Fibroblast of skin of scalp (primary cell): ENCODE measurements at places on chromosomes 4 and X.

GRCh38 chrX:1496076-1496475 lies 40.9 kb downstream of the P2RY8 start:
- DNase-seq: no peak

GRCh38 chr4:31104577-31104976 lies 384.4 kb downstream of the PCDH7 start:
- DNase-seq: no peak

- DNase-seq: peak; percentile 89
Measured at GRCh38 chrX:103878466-103879122, 46.5 kb upstream of the RAB9B start.

- no peak for DNase-seq
Measured at GRCh38 chr4:165709973-165710526, 163.0 kb upstream of the TLL1 start.

GRCh38 chr4:74891037-74891436 lies 41.9 kb upstream of the PARM1 start:
- DNase-seq: no peak

DNA sequence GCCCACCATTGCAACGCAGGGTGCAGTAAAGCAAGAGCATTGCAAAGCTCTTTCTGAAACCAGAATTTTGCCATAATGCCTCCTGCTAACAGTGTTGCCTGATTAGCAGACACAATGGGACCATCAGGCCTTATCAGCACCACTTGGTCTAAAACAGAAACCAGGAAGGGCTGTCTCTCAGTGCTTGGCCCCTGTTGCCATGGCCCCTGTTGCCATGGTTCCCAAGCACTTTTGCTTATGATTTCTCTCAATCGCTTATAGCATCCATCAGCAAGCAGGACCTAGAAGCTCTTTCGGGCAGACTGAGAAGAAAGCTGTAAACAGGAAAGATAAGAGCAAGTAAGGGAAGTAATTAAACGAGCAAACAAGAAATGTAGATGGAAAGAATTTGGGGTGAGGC lies 36.8 kb downstream of the RTL5 start:
- DNase-seq: no peak

DNA sequence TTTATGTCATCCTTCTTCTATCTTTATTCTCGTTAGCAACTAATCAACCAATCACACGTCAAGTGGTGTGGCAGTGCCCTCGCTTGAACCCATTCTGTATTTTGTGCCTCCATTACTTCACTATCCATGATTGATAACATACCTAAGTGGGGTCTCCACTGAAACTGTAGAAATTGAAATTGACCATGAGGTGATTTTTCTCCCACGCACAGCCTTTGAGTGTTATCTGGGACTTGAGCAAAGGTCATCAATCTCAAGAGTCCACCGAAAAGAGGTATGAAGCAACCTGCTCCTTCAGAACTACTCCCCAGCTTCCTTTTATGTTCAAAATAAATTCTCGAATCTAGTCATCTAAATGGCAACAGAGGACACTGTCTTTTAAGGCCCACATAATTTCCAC lies 111.1 kb downstream of the SCD5 start:
- DNase-seq: no peak

- DNase-seq: peak; percentile 7
Measured at GRCh38 chr4:161929956-161930355, 233.8 kb downstream of the FSTL5 start.

DNA sequence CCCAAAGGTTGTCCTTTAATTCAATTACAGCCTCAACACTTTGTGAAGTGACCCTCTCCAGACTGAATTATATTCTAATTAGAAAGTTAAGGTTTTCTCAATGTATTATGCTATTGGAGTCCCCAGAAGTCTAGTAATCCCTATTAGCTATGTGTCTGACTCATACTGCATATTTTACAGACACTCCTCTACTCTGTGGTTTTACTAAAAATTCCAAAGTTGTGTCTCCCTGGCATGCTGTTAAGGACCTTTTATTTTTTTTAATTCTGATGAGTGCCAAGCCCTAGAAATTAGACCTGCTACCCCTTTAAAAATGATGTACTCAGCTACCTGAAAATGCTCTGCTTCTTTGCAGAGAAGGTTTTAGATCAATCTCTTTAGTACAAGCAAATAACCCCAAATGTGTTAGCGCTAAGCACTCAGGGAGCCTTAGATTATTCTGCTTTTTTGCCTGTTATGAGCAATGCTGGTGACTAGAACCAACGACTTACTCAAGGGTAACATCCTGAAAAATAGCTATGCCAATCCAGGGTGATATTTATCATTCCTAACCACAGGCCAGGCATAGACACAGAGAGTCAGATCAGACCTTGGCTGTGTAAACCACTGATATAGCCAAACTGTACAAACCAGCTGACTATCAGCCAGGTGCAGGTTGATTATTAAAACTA lies 26.1 kb upstream of the CXCL13 start:
- peak; percentile 90 for DNase-seq

DNA sequence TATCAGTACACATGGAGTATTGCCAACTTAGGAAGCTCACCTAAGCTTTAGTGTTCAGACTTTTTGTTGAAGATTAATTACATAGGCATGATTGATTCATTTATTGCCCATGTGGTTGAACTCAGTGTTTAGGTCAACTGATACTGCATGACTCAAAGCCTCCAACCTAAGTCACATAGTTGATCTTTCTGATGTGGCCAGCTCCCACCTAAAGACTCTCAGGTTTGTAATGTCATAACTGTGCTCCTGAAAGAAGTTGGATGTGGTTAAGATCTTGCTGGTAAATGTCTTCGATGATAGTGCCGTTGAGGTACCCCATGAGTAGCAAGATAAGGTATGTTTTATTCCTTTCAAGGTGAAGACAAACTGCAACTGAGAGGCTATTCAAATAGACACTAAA lies 192.5 kb downstream of the EDA start:
- DNase-seq: no peak

- peak; percentile 48 for DNase-seq
Measured at GRCh38 chrX:154714925-154715324, 36.0 kb downstream of the GAB3 start.

GRCh38 chr4:154617820-154618317 lies 5.4 kb upstream of the FGG start:
- DNase-seq: no peak

DNA sequence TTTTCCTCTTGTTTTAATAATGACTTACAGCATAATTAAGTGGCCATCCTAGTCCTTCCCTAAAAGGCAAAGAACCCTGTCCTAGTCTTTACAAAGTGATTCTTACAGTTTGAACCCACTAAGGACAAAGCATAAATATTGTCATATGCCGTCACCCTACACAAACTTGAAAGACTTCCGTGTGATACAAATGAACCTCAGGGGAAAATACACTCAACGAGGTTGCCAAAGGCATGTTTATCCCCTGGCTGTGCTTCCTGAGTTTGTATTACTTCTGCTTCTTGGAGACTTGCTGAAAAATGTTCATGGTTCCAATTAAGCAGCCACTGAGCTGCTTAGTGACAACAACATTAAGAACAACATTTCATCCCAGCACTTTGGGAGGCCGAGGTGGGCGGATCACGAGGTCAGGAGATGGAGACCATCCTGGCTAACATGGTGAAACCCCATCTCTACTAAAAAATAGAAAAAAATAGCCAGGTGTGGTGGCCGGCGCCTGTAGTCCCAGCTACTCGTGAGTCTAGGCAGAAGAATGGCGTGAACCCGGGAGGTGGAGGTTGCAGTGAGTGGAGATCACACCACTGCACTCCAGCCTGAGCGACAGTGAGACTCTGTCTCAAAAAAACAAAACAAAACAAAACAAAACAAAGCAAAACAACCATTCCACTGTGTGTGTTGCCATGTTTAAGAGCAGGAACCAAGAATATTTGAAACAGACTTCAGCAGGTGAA lies 16.2 kb downstream of the RASSF6 start:
- DNase-seq: no peak

DNA sequence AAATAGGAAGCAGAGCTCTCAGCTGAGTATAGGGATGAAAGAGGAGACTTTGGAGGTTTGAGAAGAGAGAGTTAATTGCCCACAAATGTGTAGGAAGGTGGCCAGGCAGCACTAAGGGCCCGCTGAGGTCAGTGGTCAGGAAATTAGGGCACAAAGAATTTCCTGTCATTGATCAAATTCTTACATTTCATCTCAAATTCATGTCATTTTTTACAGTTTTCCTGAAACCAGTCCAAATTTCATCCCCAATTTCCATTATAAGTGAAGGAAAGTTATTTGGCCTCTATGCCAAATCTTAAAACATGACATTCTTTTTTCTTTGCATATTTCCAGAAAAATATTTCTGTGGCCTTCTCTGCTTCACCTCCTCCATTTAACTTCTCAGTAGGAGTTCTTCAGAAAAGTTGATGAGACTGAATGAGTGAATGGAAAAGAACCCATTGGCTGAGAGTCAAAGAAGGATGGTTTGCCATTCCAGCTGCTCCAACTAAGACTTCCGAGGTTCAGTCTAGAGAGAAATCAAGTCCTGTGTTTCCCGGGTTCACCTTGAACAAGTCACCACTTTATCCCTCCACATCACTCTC lies 68.7 kb upstream of the SPRY1 start:
- peak; percentile 47 for DNase-seq

DNA sequence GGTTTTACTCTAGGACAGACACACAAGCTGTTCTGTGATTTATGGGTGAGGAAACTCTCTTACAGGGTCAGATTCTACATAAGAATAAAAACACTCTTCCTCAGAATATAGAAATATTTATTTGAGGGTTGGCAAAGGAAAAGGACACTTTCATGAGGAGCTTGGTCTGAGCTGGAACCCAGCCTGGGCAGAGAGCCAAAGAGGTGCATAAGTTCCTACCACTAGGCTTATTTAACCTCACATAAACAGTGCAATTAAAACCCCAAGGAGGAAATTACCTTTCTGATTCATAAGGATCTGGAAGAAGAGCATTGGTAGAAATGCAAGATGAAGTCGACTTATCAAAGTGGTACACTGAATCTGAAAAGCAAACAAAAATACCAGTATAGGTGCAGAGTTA lies 32.9 kb downstream of the SETD7 start:
- DNase-seq: no peak

- no peak for DNase-seq
Measured at GRCh38 chrX:19897091-19897490, 9.7 kb upstream of the SH3KBP1 start.

- no peak for DNase-seq
Measured at GRCh38 chrX:7399373-7399772, 251.4 kb upstream of the PUDP start.

GRCh38 chrX:122475306-122475705 lies 708.8 kb upstream of the GRIA3 start:
- peak; percentile 2 for DNase-seq

DNA sequence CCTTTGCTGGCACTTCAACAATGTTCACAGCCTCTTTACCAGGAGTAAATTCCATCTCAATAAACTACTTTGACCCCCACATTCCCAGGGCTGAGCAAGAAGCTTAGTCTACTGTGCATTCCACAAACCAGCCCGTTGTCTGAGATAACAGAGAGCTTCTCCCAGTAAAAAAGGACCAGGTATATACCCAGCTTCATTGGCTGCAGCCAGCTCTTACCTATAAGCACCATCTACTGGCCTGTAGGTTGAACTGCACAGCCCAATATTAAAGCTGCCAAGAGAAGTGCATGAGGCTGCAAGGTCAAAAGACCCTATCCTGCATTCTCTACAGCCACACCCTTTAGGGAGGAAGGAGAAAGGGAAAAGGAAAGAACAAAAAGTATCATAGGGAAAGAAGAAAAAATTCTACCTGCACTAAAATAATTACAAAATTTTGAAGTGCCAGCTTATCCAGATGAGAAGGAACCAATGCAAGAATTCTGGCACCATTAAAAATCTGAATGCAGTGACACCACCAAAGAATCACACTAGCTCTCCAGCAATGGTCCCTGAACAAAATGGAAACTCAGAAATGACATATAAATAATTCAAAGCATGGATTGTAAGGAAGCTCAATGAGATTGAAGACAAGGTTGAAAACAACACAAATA lies 45.7 kb upstream of the INTU start:
- DNase-seq: peak; percentile 55

DNA sequence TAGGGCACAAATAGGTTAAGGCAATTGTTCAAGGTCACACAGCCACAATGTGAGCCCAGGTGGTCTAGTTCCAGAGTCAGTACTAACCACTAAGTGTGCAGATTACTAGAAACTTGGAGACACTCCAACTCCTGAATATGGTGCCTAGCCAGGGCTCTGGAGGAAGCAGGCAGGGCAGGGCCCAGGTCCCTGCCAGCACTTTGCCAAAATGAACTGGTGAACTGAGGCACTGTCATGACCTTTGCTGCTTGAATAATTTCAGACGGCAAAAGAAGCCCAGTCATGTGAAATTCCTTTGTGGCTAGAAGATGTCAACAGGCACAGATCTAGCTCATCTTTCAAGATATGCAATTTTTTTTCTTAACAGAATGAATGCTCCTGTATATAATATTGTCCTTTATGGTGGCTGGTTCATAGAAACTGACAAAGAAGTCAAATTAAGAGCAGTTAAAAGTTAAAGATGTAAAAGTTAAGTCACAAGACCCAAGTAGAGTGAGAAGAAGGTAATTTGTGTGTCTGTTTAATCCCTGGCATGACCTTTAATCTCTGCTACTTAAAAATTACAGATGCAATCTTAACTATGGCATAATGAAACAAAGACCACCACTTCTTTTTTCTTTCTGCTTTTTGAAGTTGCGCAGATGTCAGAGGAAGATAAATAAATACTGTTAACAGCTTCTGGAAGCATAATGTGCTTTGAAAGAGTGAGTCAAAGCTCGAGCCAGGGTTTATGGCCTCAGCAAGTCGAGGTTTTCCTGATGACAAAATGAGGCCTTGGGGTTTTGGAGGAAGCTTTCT lies 54.1 kb downstream of the SHROOM3 start:
- DNase-seq: peak; percentile 13

DNA sequence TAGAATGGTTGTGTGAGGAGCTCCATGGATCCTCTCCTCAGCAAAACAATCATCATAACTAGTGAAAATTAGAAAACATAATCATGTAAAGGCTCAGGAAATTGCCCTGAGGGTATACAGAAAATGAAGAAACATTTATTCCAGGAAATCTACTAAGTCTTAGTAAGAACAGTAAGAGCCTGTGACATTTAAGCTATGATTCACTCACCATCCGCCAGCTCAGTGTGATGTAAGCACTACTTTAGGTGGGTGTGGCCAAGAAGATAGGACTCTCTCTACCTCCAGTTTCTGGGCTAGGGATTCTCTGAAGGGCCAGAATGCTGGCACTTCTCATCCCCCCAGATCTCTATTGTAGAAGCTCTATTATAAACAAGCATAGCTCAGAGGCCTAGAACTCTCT lies 147.5 kb downstream of the DLG3 start:
- DNase-seq: peak; percentile 16
